ENCODE measurements at places on chromosomes 7 and 10. TPM values are rescaled to one million over a fixed set of nuclear protein-coding genes. Genes with fewer than 3 reads are reported as not detected.
A peak's percentile ranks its signal among the peaks of the same experiment; 100 is the strongest.

LRRC17 gene
- total RNA-seq: not detected

CTAGE8 gene
- total RNA-seq: 1.7 TPM

CTAGE6 gene
- 1.6 TPM for total RNA-seq

GRCh38 chr7:132705146-132705545 is 128.9 kb upstream of the PLXNA4 start:
- H3K4me3 ChIP-seq: no peak overlapping the region
- no peaks in the 10 kb centered on the region for H3K36me3 ChIP-seq
- H3K27ac ChIP-seq: no peak overlapping the region

LIPM gene
- not detected for total RNA-seq

- H3K4me1 ChIP-seq: peaks cover 71% of the 10 kb centered on the region
- peak; percentile 91 for DNase-seq
- peaks cover 75% of the 10 kb centered on the region for H3K36me3 ChIP-seq
- H3K4me3 ChIP-seq: peak overlapping the region; percentile 94
These were observed 149.5 kb downstream of the ARID5B start for GRCh38 chr10:62050893-62051433.

LRRC18 gene
- total RNA-seq: not detected

- no peaks in the 10 kb centered on the region for H3K27me3 ChIP-seq
- no peaks in the 10 kb centered on the region for H3K36me3 ChIP-seq
- peak; percentile 66 for DNase-seq
- H3K27ac ChIP-seq: peak overlapping the region; percentile 93
These were observed 552 bp downstream of the IL15RA start for GRCh38 chr10:5976512-5977470.

GRCh38 chr7:122291189-122291588 is 13.4 kb downstream of the FEZF1 start:
- no peaks in the 10 kb centered on the region for H3K36me3 ChIP-seq
- DNase-seq: no peak
- H3K4me3 ChIP-seq: no peak overlapping the region
- peaks cover 4% of the 10 kb centered on the region for H3K27me3 ChIP-seq
- H3K27ac ChIP-seq: no peak overlapping the region

GRCh38 chr7:5636446-5636835 is 145.0 kb downstream of the RNF216 start:
- peaks cover 16% of the 10 kb centered on the region for H3K4me1 ChIP-seq
- DNase-seq: no peak
- no peak overlapping the region for H3K27ac ChIP-seq
- H3K4me3 ChIP-seq: no peak overlapping the region

BRAF gene
- 29.2 TPM for total RNA-seq

GRCh38 chr7:94442639-94443038 is 47.9 kb downstream of the COL1A2 start:
- H3K36me3 ChIP-seq: no peaks in the 10 kb centered on the region
- no peak overlapping the region for H3K4me3 ChIP-seq
- no peak overlapping the region for H3K27ac ChIP-seq
- peaks cover 12% of the 10 kb centered on the region for H3K27me3 ChIP-seq
- H3K4me1 ChIP-seq: no peaks in the 10 kb centered on the region

- H3K4me3 ChIP-seq: no peak overlapping the region
- H3K27me3 ChIP-seq: no peaks in the 10 kb centered on the region
- H3K4me1 ChIP-seq: no peaks in the 10 kb centered on the region
- no peak for DNase-seq
These were observed 56.5 kb downstream of the CTTNBP2 start for GRCh38 chr7:117816727-117817126.

DNA sequence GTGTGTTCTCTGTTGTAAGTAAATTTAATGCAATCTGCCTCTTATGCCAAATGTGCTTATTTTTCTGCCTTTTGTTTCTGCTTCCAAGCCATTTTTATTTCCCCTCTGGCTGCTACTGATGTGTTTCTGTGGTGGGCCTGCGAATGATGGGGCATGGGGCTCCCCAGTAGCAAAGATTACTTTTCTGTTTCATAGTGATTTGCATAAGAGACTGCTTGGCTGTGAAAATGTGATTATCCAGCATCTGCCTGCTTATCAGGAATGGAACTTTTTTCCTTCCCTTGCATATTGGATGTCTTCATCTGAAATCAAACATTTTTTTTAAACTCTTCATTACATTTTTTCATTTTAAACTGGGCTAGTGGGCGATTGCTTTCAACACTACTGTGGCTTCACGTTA is 57.7 kb upstream of the BTBD16 start:
- H3K27me3 ChIP-seq: peaks cover 12% of the 10 kb centered on the region
- no peaks in the 10 kb centered on the region for H3K36me3 ChIP-seq
- H3K27ac ChIP-seq: no peak overlapping the region
- H3K4me3 ChIP-seq: no peak overlapping the region

UCMA gene
- not detected for total RNA-seq

DNA sequence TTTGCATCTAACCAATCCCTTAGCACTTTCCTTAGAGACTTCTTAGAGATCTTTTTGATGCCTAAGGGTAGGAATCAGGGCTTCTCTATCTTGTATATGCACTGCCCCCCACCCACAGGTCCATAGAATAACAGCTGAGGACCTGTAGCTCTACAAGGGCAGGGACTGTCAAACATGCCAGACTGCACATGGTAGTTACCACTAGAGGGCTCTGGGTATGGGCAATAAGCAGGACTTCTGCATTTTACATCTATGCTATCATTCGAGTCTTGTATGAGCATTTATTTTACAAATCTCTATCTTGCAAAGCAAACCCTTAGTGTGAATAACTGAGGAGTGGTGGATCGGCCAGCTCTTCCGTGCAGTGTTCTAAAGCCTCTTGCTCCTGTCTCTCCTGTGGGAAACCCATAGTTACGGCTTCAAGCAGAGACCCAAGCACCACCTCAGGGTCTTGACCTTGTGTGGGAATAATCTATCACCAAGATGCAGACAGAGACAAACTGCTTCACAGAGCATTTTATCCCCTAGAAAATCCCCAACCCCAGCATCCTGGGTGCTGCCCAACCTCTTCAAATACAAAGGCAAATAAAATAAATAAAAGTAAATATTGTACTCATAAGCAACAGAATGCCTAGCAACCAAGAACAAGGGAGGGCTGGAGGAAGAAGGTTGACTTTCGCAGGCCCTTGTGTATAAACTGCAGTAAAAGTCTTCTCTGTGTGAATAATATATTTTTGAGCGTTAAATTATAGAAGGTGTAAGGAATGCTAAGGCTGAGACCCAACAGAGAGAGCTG is 219.3 kb downstream of the WDR11 start:
- H3K36me3 ChIP-seq: no peaks in the 10 kb centered on the region
- no peak for DNase-seq
- H3K4me3 ChIP-seq: no peak overlapping the region
- peaks cover 3% of the 10 kb centered on the region for H3K27me3 ChIP-seq

DNA sequence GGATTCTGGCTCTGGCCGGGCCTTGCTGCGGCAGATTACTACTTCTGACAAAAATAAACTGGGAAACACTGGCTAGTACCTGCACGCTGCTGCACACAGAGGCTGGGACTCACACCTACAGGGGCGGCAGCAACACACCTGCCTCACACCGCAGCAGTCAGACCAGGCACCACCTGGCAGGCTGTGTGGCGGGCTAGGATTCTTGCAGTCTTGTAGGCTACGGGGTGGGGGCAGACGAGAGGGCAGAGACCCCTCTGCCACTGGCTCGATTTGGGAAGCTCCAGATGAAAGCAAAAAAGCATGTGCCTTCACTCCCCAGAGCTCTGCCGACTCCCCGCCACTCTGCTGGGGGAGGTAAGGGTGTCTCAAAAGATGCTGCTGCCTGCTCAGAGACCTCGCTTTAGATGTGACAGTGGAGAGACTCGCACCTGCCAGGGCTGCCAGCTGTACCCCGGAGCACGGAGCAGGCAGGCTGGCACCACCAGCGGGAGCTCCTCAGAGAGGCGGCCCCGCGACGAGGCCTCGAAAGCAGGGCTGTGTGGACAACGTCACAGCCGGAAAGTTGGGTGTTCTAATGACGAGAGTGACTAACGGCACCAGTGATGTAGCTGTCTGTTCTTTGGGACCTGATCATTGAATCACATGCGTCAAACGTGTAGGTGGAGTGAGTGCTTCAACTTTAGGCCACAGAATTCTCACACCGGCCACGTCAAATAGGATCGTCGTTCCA is 250.5 kb downstream of the ZMYND11 start:
- H3K27me3 ChIP-seq: no peaks in the 10 kb centered on the region
- H3K4me1 ChIP-seq: peaks cover 8% of the 10 kb centered on the region
- H3K4me3 ChIP-seq: no peak overlapping the region
- H3K27ac ChIP-seq: no peak overlapping the region
- no peak for DNase-seq
- H3K36me3 ChIP-seq: peaks cover 8% of the 10 kb centered on the region

- H3K27me3 ChIP-seq: peaks cover 2% of the 10 kb centered on the region
- H3K27ac ChIP-seq: no peak overlapping the region
- DNase-seq: no peak
These were observed 245.7 kb downstream of the WDR11 start for GRCh38 chr10:121096617-121097431.

KCNH2 gene
- 0.34 TPM for total RNA-seq

EN2 gene
- not detected for total RNA-seq

GRID1 gene
- total RNA-seq: not detected

- no peak for DNase-seq
- no peak overlapping the region for H3K4me3 ChIP-seq
- H3K4me1 ChIP-seq: no peaks in the 10 kb centered on the region
- no peaks in the 10 kb centered on the region for H3K36me3 ChIP-seq
- no peaks in the 10 kb centered on the region for H3K27me3 ChIP-seq
- H3K27ac ChIP-seq: no peak overlapping the region
These were observed 67.7 kb downstream of the BMPR1A start for GRCh38 chr10:86824151-86824550.

WNT8B gene
- 0.36 TPM for total RNA-seq

GRCh38 chr7:11960621-11961020 is 128.6 kb upstream of the THSD7A start:
- no peak overlapping the region for H3K27ac ChIP-seq
- no peak for DNase-seq

- H3K36me3 ChIP-seq: peaks cover 6% of the 10 kb centered on the region
- no peak overlapping the region for H3K4me3 ChIP-seq
- DNase-seq: no peak
- H3K4me1 ChIP-seq: peaks cover 16% of the 10 kb centered on the region
These were observed 12.5 kb downstream of the DYNC2I1 start for GRCh38 chr7:158868764-158869410.

- H3K27me3 ChIP-seq: no peaks in the 10 kb centered on the region
- DNase-seq: no peak
- H3K4me1 ChIP-seq: peaks cover 4% of the 10 kb centered on the region
- H3K36me3 ChIP-seq: no peaks in the 10 kb centered on the region
These were observed 132.7 kb downstream of the ELAPOR2 start for GRCh38 chr7:86926732-86927131.

- peaks cover 6% of the 10 kb centered on the region for H3K27me3 ChIP-seq
- no peaks in the 10 kb centered on the region for H3K4me1 ChIP-seq
- H3K27ac ChIP-seq: no peak overlapping the region
- no peaks in the 10 kb centered on the region for H3K36me3 ChIP-seq
- DNase-seq: no peak
- H3K4me3 ChIP-seq: no peak overlapping the region
These were observed 54.6 kb downstream of the TEX36 start for GRCh38 chr10:125628104-125629049.

DNA sequence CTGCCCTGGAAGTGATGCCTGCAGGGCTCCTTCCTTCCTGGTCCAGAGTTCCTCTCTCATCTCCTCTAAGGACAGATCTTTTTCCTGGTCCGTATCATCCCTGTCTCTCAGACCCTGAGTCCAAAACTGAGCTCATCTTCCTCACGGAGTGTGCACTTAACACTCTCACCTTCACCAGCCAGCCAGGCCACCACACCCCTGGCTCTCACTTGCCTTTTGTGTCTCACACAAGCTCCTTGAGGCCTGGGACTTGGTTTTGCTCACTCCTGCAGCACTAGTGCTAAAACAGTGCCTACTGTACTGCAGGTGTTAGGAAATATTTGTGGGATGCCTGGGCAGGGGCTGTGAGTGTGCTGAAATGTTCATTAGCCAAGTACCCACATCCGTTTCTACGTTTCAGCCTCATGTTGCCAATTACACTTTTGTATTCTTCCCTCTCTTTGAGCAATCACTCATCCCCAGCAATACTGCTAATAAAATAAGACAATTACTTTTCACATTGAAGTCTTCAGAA is 21.4 kb upstream of the PARP12 start:
- H3K36me3 ChIP-seq: no peaks in the 10 kb centered on the region
- DNase-seq: no peak
- no peak overlapping the region for H3K4me3 ChIP-seq
- H3K27ac ChIP-seq: peak overlapping the region; percentile 33

GRCh38 chr7:94656925-94657731 is 1.2 kb upstream of the SGCE start:
- H3K27me3 ChIP-seq: peaks cover 17% of the 10 kb centered on the region
- peaks cover 12% of the 10 kb centered on the region for H3K4me1 ChIP-seq
- DNase-seq: peak; percentile 35
- peak overlapping the region; percentile 85 for H3K4me3 ChIP-seq

EGFR gene
- not detected for total RNA-seq

GRCh38 chr10:95841661-95842498 is 65.9 kb upstream of the CC2D2B start:
- H3K27ac ChIP-seq: peak overlapping the region; percentile 30
- no peak overlapping the region for H3K4me3 ChIP-seq
- H3K27me3 ChIP-seq: no peaks in the 10 kb centered on the region
- peaks cover 11% of the 10 kb centered on the region for H3K4me1 ChIP-seq
- H3K36me3 ChIP-seq: no peaks in the 10 kb centered on the region
- DNase-seq: peak; percentile 27

CD36 gene
- not detected for total RNA-seq

DENND2A gene
- total RNA-seq: not detected

HGF gene
- total RNA-seq: not detected

GRCh38 chr10:132063432-132063831 is 2.3 kb upstream of the JAKMIP3 start:
- H3K27ac ChIP-seq: no peak overlapping the region
- H3K27me3 ChIP-seq: peaks cover 7% of the 10 kb centered on the region
- peaks cover 8% of the 10 kb centered on the region for H3K4me1 ChIP-seq
- no peak for DNase-seq

DNA sequence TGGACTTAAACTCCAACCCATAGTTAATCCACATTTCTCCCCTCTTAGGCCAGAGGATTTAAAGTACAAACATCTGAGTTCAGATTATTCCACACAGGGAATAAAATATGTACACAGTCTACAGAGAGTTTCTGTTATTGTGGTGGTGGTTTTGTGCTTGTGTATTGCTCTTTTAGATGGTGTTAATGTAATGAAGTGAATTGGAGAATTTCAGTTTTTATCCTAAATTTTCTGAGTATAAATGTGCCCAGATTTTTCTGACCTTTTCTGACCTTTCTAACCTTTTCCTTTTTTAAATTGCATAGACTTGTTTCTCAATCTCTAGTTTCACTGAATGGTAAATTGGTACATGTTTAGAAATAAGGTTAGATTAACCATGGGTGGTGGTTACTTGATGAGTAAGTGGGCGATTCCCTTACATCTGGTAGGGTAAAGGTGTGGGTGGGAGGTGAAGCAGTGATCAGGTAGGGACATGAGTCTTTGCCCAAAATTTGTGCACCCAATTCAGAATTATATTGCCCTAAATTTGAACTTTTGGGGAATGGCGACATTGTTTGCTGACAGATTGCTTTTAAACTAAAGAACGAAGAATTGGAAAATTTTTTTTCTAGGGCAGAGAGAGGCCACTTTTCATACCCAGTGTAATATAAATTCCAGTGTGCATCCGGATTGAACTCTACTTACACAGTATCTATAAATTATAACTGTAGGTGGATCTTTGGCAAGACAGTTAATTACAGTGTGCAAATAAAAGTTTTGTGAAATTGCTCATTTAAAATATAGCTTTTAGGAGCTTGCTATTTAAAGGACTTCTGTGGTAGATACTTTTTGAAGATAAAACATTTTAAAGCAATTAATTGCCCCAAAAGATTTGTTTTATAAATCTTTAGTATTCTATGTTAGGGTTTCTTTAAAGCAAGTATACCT is 62.2 kb downstream of the ST7 start:
- no peak overlapping the region for H3K4me3 ChIP-seq
- H3K36me3 ChIP-seq: no peaks in the 10 kb centered on the region
- peaks cover 34% of the 10 kb centered on the region for H3K4me1 ChIP-seq
- no peak overlapping the region for H3K27ac ChIP-seq
- DNase-seq: no peak

TAS2R4 gene
- total RNA-seq: 0.62 TPM

Measured in activated CD4-positive, alpha-beta memory T cell treated with anti-CD3 and anti-CD28 coated beads for 36 hours (primary cell).